ENCODE measurements at places on chromosomes 7 and 10. TPM values are rescaled to one million over a fixed set of nuclear protein-coding genes. Genes with fewer than 3 reads are reported as not detected.

The TRIL gene
- not detected for polyA plus RNA-seq

The CAMK1D gene
- polyA plus RNA-seq: 34.1 TPM

The STEAP1 gene
- not detected for polyA plus RNA-seq

The COL26A1 gene
- not detected for polyA plus RNA-seq

The AS3MT gene
- 0.25 TPM for polyA plus RNA-seq

The SPAG6 gene
- polyA plus RNA-seq: 0.17 TPM

The SLC29A3 gene
- polyA plus RNA-seq: 4.5 TPM

The HIF1AN gene
- 7.3 TPM for polyA plus RNA-seq

The TMEM139 gene
- polyA plus RNA-seq: 0.12 TPM

The FAM25A gene
- polyA plus RNA-seq: not detected

The SEMA3A gene
- polyA plus RNA-seq: not detected

The TMEM225B gene
- polyA plus RNA-seq: 0.61 TPM

The RBAK gene
- 4.8 TPM for polyA plus RNA-seq

The MACC1 gene
- 1.1 TPM for polyA plus RNA-seq

The COL28A1 gene
- 0.18 TPM for polyA plus RNA-seq

The FFAR4 gene
- not detected for polyA plus RNA-seq

The CYP2W1 gene
- polyA plus RNA-seq: not detected

The APBB1IP gene
- polyA plus RNA-seq: 69.5 TPM

The AKR1E2 gene
- not detected for polyA plus RNA-seq

The AHCYL2 gene
- 8.8 TPM for polyA plus RNA-seq

The PRSS2 gene
- polyA plus RNA-seq: not detected

The SFTPD gene
- 0.55 TPM for polyA plus RNA-seq

The FAM241B gene
- 2.0 TPM for polyA plus RNA-seq

The TLL2 gene
- polyA plus RNA-seq: 0.26 TPM

The TFR2 gene
- polyA plus RNA-seq: 5.9 TPM

The ZNF488 gene
- not detected for polyA plus RNA-seq

The NIPSNAP2 gene
- 19.6 TPM for polyA plus RNA-seq
